Activated CD4-positive, alpha-beta memory T cell treated with anti-CD3 and anti-CD28 coated beads, Interleukin-2, amount 10 ng/mL, durations not matched to agents 7 days and 5 days (primary cell): ENCODE measurements at places on chromosomes 12 and 14. TPM values are rescaled to one million over a fixed set of nuclear protein-coding genes. Genes with fewer than 3 reads are reported as not detected.

Gene GUCY2C
- not detected for total RNA-seq

DNA sequence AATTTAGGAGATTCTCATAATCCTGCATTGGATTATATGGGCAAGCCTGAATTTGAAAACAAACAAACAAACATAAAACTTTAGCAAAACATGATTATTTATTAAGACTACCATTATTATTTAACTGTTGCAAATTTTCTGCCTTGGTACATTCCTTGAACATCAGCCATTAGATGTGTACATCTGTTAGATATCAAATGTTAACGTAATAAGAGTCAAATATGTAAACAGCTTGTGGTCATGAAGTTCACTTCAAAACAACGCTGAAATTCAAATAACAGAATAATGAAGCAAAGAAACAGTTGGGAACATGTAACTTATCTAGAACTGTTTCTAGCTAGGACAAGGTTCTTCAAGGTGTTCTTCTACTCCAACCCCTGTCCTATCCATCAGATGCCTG, 14.3 kb upstream of the TMX1 start:
- H3K36me3 ChIP-seq = no peaks in the 10 kb centered on the region
- H3K27ac ChIP-seq = no peak overlapping the region
- H3K4me1 ChIP-seq = no peaks in the 10 kb centered on the region
- no peaks in the 10 kb centered on the region for H3K27me3 ChIP-seq
- H3K4me3 ChIP-seq = no peak overlapping the region

DNA sequence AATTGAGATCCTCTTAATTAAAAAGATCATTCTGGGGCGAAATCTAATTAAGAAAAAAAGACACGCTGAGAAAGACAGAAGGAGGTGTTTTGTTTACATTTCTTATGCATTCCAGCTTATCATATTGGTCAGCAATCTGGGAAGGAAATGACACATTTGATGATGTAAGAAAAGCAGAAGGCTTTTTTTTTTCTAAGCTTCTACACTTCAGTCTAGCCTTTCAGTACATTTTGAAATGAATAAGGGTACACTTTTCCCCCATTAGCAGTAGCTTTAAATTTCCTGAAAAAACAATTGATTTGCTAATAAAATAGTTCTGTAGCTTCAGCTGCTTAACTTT, 5.9 kb upstream of the GSC start:
- H3K4me3 ChIP-seq = no peak overlapping the region
- DNase-seq = no peak
- H3K27ac ChIP-seq = no peak overlapping the region
- H3K36me3 ChIP-seq = peaks cover 17% of the 10 kb centered on the region
- peaks cover 4% of the 10 kb centered on the region for H3K4me1 ChIP-seq

DNA sequence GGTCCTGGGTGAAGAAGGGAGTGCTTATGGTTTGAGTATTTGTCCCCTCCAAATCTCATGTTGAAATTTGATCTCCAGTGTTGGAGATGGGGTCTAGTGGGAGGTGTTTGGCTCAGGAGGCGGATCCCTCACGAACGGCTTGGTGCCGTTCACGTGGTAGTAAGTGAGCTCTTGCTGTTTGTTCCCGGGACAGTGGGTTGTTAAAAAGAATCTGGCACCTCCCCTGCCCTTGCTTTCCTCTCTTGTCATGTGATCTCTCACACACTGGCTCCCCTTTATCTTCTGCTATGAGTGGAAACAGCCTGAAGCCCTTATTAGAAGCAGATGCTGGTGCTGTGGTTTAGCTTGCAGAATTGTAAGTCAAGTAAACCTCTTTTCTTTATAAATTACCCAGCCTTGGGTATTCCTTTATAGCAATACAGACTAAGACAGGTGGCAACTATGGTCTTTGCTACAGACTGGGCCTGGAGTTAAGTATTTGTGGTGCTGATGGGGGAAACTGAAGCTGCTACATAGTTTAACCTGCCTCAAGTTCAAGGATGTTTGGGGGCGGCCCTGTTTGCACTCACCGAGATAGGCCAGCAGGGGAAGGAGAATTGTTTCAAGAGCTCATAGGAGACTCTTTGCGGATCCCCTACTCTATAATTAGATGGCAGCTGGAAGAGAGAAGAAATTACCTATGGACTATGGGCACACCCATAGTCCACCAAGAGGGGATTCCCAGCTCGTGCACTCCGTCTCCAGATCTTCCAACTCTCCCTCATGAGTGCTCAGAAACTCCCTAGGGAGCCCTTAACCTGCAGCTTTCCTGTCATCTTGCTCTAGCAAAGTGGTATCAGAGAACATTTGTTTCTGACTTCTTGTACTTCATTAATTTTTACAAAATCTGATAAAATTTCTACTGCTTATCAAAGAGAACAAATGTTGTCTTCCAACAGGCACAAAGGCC, 164.6 kb downstream of the SLC15A5 start:
- no peak overlapping the region for H3K27ac ChIP-seq
- no peaks in the 10 kb centered on the region for H3K4me1 ChIP-seq
- no peak overlapping the region for H3K4me3 ChIP-seq
- H3K27me3 ChIP-seq = no peaks in the 10 kb centered on the region
- H3K36me3 ChIP-seq = no peaks in the 10 kb centered on the region
- DNase-seq = no peak

DNA sequence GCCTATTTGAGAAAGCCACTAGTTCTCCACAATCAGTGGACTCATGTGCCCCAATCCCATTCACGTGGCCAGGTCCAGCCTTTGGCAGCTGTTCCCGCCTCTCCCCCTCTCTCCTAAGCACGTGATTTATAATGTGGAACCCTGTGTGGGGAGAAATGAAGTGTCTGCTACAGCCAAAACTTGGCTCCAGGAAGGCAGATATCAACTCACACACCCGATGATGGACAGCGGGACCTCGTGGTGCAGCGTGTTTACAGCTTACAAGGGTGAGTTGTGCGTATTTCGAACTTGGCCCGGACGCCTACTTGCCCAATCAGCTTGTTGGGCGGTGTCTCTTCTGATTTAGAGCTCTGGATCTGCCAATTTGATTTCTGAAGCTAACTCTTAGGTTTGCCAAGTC, 38.1 kb upstream of the FAM181A start:
- H3K36me3 ChIP-seq = peaks cover 2% of the 10 kb centered on the region
- H3K4me1 ChIP-seq = peaks cover 9% of the 10 kb centered on the region

Gene PAWR
- total RNA-seq = 1.0 TPM

DNA sequence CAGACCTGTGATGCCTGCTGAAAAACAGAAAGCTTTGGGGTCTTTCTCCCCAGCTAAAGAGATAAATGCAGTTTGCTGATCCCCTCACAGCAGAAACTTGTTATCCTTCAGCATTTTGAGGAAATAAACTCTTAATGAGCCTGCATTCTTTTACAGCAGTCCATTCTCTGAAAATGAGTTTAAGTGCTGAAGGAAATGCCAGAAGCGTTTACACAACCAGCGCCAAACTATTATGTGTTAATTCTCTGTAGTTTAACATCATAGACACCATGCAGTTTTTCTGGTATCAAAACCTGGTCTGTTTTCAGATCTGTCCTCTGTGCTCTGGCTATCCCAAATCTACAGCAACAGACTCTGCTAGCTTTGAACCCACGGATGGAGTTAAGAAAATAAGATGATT, 291.3 kb downstream of the NPAS3 start:
- no peak overlapping the region for H3K4me3 ChIP-seq
- no peaks in the 10 kb centered on the region for H3K36me3 ChIP-seq
- DNase-seq = no peak
- H3K27me3 ChIP-seq = no peaks in the 10 kb centered on the region
- no peaks in the 10 kb centered on the region for H3K4me1 ChIP-seq
- no peak overlapping the region for H3K27ac ChIP-seq

Gene AKAP6
- total RNA-seq = 1.1 TPM

DNA sequence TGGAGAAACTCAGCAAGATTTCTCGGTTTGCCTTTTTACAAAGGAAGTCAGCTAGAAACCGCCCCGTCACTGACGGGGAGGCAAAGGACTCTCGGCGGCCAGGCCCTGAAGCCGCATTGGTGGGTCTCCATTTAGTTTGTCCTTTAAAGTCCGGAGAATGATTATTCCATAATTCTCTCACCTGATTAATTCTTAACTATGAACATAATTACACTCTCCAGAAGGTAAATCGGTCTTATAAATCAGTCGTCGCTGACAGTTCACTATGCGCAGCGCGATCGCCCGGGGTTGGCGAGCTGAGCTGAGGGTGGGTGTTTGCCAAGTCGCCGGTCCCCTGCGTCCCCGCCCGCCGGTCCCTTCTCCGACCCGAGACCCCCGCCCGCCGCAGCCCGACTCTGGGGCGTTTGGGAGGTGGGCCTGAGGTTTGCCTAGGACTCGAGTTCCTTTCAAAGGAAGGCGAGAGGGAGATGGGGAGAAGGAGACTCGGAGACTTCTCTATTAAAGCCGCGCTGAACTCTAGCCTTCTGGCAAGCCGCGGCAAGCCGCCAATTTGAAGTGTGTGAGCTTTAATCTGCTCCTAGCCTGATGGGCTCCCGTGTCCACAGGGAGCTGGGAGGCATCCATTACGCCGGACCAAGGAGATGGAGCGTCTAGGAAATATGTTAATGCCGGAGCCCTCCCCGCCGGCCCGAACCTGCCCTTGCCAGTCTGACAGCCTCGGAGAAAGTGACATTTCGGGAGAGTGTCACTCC, 392.9 kb downstream of the NOVA1 start:
- no peak overlapping the region for H3K4me3 ChIP-seq
- peaks cover 3% of the 10 kb centered on the region for H3K27me3 ChIP-seq
- DNase-seq = no peak
- no peak overlapping the region for H3K27ac ChIP-seq

DNA sequence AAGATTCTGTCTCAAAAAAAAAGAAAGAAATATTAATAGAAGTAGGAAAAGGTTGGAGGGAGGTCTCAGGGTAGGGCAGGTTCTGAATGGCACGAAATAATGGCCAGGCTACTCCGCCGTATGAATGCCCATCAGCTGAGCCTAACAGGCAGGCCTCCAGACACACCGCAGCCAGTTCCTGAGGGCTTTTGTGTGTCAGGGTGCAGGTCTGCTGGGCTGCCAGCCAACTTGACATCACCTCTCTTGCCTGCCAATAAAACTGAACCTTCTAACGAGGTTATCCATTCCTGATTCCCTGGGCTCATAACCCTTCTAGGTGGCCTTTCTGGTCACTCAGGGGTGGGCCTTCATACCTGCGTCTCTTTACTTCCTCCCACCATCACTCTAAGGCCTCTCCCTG, 3.0 kb downstream of the IFI27 start:
- H3K27ac ChIP-seq = no peak overlapping the region
- no peak overlapping the region for H3K4me3 ChIP-seq
- no peak for DNase-seq
- H3K4me1 ChIP-seq = peaks cover 26% of the 10 kb centered on the region

- peak overlapping the region; percentile 90 for H3K4me3 ChIP-seq
- DNase-seq = peak; percentile 74
- H3K4me1 ChIP-seq = peaks cover 83% of the 10 kb centered on the region
- H3K36me3 ChIP-seq = peaks cover 47% of the 10 kb centered on the region
Observed at GRCh38 chr12:105331805-105332251, 1.3 kb downstream of the C12orf75 start.

GRCh38 chr12:33994857-33995808, 27.2 kb upstream of the ALG10 start:
- H3K4me3 ChIP-seq = no peak overlapping the region
- H3K4me1 ChIP-seq = no peaks in the 10 kb centered on the region
- no peak overlapping the region for H3K27ac ChIP-seq
- peaks cover 3% of the 10 kb centered on the region for H3K27me3 ChIP-seq

Gene CPNE6
- not detected for total RNA-seq
